ENCODE measurements at places on chromosomes 16 and 17.

DNA sequence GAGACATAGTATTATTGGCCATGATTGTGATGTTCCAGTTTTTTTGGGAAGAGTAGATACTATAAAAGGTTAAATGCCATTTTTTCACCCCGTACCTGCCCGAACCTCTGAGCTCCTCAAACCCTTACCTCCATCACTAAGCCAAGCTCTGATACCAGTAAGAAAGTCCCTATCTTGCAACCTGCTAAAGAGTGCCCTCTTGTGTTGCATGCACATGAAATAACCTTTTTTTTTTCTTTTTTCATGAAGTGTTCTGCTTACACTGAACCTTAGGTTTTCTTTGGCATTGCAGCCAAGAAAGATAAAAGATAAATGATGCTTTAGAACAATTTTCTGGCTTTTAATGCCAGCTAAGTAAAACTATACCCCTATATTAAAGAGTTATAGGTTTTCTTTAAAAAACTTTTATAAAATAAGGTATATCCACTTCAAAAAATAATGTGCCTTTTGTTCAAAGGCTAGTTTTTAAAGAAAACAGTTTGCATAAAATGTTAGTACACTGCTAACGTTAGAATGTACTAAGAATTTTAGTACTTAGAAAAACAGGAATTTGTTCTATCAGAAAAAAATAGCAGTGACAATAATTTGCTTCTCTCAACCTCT, 295.3 kb upstream of the PMFBP1 start:
- peak; percentile 13 for DNase-seq

DNA sequence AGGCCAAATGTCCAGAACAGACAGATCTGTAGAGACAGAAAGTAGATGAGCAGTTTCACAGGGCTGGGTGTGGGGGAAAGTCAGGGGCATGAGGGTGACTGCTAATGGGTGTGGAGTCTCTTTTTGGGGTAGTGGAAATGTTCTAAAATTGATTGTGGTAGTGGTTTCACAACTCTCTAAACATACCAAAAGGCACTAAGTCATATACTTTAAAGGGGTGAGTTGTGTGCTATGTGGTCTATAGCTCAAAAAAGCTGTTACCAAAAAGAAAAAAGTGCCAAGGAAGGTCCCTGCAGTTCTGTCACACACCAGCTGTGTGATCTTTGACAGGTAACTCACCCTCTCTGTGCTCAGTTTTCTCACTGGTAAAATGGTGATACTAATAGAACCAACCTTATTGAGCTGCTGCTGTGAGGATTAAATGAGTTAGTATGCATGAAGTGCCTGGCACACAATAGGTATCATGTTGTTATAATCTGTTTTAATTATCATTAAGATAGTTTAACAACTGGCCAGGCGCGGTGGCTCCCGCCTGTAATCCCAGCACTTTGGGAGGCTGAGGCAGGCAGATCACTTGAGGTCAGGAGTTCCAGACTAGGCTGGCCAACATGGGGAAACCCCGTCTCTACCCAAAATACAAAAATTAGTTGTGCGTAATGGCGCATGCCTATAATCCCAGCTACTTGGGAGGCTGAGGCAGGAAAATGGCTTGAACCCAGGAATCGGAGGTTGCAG, 10.3 kb downstream of the ITGAX start:
- DNase-seq = peak; percentile 56

DNA sequence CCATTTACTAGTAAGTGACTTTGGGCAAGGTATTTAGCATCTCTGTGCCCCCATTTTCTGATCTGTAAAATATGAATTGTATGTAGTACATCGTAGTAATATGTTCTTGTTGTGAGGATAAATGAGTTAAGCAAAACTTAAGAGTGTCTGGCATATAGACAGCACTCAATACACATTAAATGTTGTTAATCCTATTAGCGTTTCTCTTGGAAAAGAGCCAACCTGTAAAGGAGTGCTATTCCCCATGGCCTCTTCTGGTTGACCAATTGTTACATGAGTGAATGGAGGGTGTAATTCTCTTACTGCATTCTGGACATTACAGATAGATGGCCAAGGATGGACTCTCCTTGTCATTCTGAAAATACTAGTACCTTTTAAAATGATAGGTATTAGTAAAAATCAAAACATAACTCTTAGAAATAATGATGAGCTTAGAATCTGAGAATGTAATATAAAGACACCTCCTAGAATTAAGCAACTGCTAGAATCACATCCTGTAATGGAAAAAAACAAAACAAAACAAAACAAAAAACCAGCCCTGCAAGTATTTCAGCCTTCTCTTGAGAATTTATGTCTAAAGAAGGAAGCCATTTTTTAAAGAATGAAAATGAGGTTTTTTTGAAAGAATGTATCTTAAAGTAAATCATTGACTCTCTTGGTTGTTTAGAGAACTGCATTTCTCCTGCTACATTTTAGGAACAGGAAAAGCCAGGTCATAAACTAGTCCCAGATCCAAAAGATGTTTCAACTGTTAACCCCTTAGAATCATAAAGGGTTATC, 30.5 kb downstream of the IQCK start:
- DNase-seq = no peak

DNA sequence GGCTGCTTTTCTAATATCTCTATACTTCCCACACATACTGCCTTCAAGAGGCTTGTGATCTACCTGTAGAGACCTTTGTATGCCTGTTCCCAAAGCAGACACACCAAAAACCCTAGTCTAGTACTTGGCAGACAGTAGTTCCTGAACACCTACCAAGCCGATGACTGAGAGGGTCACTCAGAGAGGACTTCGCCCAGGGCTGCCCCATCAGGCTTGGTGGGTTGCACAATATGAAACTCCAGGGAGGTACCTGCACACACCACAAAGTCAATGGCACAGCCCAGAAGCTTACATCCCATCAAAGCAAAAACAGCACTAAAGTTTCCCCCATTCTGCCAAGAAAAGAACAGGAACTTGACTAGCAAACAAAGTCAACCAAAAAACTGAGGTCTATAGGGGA, 30.3 kb downstream of the ASPA start:
- no peak for DNase-seq

DNA sequence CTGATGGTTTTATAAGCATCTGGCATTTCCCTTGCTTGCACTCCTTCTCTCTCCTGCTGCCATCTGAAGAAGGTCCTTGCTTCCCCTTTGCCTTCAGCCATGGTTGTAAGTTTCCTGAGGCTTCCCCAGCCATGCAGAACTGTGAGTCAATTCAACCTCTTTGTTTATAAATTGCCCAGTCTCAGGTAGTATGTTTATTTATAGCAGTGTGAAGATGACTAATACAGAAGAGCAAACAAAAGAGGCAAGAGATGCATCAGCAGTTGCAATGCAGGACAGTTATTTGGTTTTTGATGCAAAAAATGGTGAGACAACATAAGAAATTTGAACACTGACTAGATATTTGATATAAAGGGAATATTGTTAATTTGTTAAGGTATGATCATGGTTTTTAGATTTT, 16.8 kb downstream of the TMEM100 start:
- no peak for DNase-seq

DNA sequence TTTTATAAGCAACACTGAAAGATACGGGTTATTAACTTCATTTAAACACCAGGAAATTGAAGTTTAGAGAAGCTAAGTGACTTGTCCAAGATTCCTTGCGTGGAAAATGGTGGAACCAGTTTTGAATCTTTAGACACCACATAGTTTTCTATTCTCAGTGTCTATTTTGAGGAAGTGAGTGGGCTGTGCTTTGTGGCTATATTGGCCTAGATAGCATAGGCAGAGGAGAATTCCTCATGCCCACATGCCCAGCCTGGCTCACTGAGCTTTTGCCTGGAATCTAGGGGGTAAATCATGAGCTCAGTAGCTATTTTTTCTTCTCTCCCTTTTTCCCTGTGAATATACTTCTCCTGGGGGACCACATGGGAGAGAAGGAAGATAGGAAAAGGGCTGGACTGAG, 431.3 kb downstream of the HS3ST3B1 start:
- no peak for DNase-seq

GRCh38 chr17:58079300-58080033, 3.8 kb upstream of the DYNLL2 start:
- no peak for DNase-seq

DNA sequence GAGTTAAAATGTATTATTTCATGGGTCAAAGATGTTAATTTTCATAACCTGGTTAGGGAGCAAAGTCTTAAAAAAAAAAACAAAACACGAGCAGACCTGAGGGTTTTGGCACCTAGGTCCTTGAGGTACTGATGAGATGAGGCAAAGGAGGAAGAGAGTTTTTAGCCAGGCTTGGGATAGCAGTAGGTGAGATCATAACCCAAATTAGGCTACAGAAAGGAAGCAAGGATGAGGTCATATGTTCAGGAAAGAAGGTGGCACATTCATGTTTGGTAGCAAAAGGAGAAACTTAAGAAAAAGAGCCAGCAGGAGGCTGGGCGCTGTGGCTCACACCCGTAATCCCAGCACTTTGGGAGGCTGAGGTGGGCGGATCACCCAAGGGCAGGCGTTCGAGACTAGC, 2.8 kb downstream of the ATXN1L start:
- no peak for DNase-seq

DNA sequence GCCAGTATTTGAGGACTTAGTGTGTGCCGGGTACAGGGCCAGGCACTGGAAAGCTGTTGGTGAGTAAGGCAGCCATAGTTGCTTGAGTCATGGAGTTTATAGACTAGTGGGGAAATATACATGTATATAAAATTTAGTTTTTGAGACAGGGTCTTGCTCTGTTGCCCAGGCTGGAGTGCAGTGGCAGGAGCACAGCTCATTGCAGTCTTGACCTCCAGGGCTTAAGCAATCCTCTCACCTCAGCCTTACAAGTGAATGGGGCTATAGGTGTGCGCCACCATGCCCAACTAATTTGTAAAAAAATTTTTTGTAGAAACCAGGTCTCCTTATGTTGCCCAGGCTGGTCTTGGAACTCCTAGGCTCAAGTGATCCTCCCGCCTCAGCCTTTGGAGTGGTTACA, 2.4 kb downstream of the PDP2 start:
- no peak for DNase-seq

- DNase-seq = no peak
Measured at GRCh38 chr17:50439008-50439407, 13.0 kb downstream of the ACSF2 start.

DNA sequence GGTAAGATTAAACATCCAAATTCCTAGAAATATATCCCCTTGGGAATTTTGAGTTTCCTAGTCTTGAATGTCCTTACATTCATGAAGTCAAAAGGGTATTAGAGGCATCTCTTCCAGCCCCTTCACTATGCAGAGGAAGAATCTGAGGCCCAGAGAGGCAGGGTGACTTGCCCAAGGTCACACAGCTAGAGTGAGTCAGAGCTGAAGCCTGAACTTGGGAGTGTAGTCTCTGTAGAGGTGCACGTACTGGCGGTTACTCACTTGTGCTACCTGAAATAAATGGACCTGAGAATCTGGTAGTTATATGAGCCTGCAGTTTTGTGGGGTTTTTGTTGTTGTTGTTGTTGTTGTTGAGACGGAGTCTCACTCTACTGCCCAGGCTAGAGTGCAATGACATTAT, 164.0 kb downstream of the XYLT1 start:
- DNase-seq = no peak

- DNase-seq = no peak
Measured at GRCh38 chr16:50284131-50284911, 18.0 kb downstream of the ADCY7 start.

GRCh38 chr17:80876950-80877728, 114.5 kb upstream of the CHMP6 start:
- DNase-seq = peak; percentile 37

- no peak for DNase-seq
Measured at GRCh38 chr17:73030995-73031394, 61.5 kb downstream of the SLC39A11 start.

DNA sequence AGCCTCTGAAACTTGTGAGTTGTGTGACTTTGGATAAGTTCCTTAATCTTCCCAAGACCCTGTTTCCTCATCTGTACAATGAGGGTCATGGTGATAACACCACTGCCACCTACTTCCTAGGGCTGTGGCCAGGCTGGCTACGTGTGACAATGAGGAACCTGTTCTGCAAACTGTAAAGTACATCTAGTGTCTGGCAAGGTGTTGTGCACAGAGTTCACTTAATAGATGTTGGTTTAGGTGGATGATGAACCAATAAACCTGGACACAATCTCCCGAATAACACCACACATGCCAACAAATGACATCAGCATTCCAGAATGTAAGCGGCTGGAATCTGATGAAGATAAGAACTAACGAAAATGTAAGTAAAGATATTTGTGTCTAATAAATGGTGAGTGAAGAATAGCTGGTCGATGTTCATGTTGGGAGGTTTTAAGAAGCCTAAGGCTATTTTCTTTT, 82.3 kb downstream of the MARCHF10 start:
- no peak for DNase-seq

DNA sequence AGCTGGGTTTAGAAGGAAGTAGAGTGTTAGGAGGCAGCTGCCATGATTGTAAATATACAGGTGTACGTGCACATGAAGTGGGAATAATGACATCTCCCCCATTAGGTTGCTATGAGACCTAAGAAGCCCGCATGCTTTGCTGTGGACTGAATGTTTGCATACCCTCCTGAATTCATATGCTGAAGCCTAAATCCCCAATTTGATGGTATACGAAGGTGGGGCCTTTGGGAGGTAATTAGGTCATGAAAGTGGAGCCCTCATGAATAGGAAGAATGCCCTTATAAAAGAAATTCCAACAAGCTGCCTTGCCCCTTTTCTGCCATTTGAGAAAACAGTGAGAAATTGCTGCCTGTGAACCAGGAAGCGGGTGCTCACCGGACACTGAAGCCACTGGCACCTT, 44.0 kb downstream of the CCDC182 start:
- no peak for DNase-seq

GRCh38 chr17:9443811-9444210, 131.8 kb downstream of the STX8 start:
- DNase-seq = no peak

DNA sequence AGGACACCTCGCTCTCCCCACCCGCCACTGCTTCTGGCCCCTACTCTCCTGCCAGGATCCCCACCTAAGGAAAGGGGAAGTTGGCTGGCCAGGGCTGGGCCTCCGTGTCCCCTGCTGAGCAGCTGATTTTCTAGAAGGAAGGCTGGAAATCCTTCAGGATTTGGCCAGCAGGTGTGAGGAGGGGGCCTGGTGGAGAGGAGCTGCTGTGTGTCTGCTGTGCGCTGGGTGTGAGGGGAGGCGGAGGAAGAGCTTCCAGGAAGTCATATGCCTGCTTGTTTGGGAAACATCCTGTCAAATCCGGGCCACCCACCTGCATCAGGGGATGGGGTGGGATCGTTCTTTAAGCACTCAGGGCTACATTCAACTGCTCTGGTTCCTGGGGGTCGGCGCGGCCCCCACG, 28.6 kb downstream of the TPSG1 start:
- no peak for DNase-seq

- peak; percentile 93 for DNase-seq
Measured at GRCh38 chr17:29613352-29613837, 9.3 kb downstream of the CORO6 start.
